ENCODE measurements at places on chromosomes 13 and 19.

GRCh38 chr19:18698321-18699167 lies 15.1 kb downstream of the CRTC1 start:
- DNase-seq = no peak

DNA sequence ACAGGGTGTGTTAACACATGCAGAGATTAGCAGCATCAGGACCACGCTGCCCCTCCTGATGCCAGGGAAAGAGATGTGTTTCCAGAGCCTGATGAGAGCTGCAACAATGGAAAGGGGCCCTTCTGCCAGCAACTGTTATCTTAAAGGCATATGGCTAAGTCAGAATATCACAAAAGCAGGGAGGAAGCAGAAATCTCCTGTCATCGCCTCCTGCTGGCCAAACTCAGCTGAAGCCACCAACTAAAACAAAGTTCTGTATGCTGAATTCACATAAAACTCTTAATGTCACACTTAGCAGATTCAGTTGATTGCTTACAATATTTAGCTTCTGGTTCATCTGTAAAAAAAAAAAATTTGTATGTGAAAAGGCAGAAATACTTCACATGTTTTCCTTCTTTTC lies 178.2 kb downstream of the GPC5 start:
- no peak for DNase-seq

DNA sequence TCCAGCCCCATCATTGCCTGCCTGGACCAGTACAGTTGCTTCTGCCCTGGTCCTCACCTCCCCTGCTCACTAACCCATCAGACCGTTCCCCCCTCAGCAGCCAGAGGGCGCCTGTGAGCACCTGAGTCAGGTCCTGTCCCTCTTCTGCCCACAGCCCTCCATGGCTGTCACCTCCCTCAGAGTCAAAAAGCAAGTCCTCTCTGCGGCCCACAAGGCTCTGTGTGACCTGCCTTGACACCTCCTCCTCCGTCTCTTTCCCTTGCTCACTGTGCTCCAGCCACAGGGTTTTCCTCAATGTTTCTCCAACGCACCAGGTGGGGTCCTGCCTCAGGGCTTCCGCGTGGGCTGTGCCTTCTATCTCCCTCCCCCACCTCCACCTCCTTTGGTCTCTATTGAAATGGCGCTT lies 29.4 kb upstream of the PTPRS start:
- DNase-seq = no peak

- no peak for DNase-seq
These were observed 4.3 kb upstream of the NRTN start for GRCh38 chr19:5800361-5801270.

DNA sequence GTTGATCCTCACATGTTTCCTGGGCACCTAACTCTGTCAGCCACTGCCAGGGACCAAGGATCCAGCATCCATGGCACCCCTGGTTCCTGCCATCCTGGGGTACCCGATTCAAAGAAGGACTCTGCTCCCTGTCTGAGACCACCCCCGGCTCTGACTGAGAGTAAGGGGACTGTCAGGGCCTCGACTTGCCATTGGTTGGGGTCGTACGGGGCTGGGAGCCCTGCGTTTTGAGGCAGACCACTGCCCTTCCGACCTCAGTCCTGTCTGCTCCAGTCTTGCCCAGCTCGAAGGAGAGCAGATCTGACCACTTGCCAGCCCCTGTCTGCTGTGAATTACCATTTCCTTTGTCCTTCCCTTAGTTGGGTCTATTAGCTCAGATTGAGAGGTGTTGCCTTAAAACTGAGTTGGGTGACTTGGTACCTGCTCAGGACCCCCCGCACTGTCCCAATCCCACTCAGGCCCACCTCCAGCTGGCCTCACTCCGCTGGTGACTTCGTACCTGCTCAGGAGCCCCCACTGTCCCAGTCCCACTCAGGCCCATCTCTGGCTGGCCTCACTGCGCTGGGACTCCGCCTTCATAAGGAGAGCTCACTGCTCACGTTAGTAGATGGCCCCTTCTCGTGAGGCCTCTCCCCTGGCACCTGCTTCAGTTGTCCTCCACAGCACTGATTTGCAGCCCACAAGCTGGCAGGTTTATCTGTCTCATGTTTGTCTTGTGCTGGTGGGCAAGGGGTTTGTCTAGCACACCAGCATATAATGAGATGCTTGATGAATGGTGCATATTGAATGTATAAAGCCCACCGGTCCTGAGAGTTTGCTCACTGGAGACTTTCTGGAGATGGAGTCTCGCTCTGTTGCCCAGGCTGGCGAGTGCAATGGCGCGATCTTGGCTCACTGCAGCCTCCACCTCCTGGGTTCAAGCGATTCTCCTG lies 3.9 kb downstream of the RPL28 start:
- no peak for DNase-seq

- DNase-seq = no peak
These were observed 534 bp downstream of the STK24 start for GRCh38 chr13:98576200-98576945.

- DNase-seq = no peak
These were observed 58.9 kb downstream of the RXFP2 start for GRCh38 chr13:31798189-31798588.

DNA sequence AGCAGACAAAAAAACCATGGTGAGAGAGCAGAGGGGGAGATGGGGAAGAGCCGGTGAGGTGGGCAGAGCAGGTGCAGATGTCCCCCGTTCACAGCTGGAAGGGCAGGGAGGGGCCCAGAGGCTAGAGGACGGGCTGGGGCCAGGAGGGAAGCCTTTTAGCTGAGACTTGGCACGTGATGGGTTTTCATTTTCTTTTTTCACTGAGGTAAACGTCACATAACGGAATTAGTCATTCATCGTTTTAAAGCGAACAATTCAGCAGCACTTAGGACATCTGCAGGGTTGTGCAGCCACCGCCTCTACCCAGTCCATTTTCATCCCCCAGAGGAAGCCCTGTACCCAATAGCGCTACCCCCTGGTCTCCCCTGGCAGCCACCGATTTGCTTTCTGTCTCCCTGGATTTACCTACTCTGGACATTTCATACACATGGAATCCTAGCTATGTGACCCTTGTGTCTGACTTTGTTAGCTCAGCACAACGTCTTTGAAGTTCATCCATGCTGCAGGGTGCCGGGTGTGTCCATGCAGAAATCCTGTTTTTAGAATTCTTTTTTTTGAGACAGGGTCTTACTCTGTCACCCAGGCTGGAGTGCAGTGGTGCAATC lies 16.0 kb upstream of the EMC10 start:
- no peak for DNase-seq
